ENCODE measurements at places on chromosomes 5 and 9.

DNA sequence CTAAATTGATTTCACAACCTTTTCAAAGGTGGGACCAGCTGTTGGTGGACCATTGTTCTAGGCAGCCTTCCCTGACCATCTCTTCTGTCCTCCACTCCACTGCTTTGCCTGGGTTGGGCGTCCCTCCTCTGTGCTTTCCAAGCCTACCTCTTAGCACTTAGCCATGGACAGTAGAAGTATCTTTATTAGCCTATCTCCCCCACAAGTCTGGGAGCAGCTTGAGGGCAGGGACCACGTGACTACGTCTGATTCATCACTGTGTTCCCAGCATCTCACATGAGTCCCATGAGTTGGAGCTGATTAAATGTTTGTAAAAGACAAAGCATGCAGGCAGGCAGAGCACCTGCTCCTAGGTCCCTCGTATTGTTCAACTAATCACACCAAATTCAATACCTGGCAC is 20.9 kb downstream of the MORN5 start:
- DNase-seq, result no peak

DNA sequence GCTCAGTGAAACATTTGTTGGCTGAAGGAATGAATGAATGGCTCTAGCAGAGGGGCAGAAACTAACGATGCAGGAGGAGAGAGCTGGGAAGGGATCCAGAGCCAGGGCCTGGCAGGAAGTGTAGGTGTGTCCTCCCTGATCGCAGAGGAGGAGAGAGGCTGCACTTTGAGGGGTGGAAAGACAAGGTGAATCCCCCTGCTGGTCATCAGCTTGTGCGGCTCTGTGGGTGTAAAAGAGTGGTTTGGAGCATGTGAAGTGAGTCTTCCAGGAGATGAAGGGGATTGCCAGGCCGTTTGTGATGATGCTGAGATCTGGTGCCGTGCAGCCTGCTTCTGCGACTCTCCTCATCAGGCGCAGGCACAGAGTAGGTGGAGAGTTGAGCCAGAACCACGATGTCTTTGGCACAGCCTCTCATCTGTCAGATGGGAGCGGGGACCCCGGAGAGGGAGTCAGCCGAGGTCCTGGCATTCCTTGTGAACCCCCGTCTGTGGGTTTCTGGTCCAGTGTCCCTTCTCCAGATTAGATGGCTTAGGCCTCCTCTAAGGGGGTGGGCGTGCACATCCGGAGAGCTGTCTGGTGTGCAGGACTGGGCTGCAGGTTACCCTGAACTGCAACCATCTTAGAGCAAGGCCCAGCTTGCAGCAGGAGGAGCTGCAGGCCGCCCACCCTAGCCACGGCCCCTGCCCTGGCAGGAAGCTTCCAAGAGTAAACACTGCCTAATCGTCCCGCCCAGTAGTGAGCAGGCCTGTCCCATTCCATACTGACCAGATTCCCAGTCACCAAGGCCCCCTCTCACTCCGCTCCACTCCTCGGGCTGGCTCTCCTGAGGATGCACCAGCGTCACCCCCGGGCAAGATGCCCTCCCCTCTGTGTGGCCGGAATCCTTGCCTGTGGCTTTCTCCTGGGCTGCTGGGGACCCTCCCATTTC is at the start of gene ADAMTS13:
TSS of gene ADAMTS13 (plus strand) at position 753 of the 928 bp plus-strand sequence. CDS start at position 830, 77 bp downstream.
- DNase-seq, result no peak

- DNase-seq, result peak; percentile 84
Measured at GRCh38 chr9:136484153-136485048, 1.6 kb upstream of the SEC16A start.

DNA sequence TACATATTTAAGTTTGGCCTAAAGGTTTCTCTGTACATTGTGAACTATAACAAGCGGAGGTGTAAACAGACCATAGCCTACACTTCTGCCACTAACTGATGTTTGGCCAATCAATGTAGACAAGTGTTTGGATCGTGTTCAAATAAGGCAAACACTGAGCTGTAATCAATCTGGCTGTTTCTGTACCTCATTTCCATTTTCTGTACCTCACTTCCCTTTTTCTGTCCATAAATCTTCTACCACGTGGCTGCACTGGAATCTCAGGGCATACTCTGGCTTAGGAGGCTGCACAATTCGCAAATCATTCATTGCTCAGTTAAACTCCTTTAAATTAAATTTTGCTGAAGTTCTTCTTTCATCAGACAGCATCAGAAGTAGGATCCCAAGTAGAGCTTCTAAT is 140.9 kb downstream of the SLC25A46 start:
- DNase-seq, result no peak

DNA sequence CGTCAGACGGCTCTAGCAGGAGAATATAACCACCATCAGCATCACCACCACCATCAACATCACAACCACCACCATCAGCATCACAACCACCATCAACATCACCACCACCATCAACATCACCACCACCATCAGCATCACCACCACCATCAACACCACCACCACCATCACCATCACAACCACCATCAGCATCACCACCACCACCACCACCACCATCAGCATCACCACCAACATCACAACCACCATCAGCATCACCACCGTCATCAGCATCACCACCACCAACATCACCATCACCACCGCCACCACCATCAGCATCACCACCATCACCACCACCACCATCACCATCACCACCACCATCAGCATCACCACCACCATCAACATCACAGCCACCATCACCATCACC is 210.7 kb downstream of the C9orf50 start:
- no peak for DNase-seq

- DNase-seq, result no peak
Measured at GRCh38 chr9:21174671-21175070, 8.2 kb upstream of the IFNA21 start.

GRCh38 chr5:53030893-53031292 is 41.7 kb downstream of the ITGA2 start:
- DNase-seq, result no peak

DNA sequence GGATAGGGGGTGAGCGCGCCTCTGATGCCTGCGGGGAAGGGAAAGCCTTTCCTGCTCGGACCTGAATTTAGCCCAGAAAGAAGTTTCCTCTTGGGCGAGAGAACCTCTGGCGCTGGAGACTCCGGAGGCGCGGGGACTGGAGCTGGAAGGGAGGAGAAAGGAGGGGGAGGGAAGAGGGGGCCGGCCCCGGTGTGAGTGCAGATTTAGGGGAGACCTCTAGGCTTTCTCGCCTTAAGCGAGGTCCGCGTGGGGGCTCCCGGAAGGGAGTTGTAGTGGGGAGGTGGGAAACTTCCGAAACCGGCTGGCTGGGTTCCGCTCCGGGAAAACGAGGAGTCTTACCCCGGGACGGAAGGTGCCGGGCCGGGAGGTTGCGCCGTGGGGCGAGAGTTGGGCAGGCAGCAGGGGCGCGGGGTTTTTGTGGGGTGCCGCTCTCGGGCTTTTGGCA is 1.3 kb downstream of the PCSK5 start:
- peak; percentile 79 for DNase-seq

GRCh38 chr5:73196201-73196600 is 23.2 kb downstream of the TMEM174 start:
- no peak for DNase-seq

DNA sequence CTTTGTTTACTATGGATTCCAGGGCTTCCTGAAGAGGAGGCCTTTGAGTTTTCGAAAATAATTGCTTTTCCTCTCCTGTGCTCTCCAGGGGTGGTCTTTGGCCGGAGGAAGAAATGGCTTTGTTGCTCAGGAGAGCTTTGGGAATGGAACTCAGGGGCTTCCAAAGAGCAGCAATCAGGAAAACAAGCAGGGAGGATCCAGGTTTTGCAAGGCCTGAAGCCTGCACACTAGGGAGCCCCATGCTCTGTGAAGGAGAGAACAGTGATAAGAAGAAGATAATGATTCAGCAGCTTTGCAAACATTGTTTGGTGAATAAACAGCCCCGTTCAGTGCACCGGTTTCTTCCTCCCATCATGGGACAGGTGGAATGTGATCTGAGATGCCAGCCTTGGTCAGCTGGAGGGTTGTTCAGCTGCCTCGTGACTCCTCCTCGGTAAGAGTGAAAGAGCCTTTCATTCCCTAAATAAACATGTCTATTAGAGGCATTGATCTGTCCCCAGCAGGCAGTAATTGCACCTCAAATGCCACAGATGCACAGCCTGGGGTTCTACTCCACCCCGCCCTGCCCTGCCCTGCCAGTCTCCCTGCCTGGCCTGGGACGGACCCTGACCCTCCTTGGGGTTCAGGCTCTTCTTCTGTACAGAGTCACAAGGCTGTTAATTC is 11.5 kb upstream of the ALDH1B1 start:
- peak; percentile 70 for DNase-seq

GRCh38 chr5:36908544-36909260 is 32.1 kb downstream of the NIPBL start:
- no peak for DNase-seq

- no peak for DNase-seq
Measured at GRCh38 chr5:8865266-8865665, 680.6 kb downstream of the SEMA5A start.

- no peak for DNase-seq
Measured at GRCh38 chr5:158270996-158271554, 412.1 kb upstream of the CLINT1 start.

GRCh38 chr5:154103233-154103632 is 64.5 kb downstream of the MFAP3 start:
- DNase-seq, result no peak

DNA sequence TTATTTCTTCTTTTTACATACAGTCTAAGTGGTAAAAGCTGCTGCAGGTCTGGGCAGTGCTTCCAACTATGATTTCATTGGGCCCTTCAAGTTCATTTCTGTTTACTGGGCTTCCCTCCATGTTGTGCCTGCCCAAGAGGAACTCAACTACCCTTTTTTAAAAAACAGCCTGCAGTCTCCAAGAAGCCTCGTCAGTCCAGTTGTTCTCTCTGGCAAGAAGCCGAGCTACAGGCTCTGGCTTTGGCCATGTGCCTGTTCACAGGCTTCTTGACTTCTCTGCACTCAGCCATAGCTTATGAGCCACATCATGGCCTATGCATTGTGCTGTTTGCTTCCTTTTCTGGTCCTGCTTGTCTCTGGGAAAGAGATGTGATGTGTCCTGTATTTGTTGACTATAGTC is 119.7 kb upstream of the PJA2 start:
- no peak for DNase-seq

- no peak for DNase-seq
Measured at GRCh38 chr5:137994556-137994955, 38.3 kb downstream of the FAM13B start.

DNA sequence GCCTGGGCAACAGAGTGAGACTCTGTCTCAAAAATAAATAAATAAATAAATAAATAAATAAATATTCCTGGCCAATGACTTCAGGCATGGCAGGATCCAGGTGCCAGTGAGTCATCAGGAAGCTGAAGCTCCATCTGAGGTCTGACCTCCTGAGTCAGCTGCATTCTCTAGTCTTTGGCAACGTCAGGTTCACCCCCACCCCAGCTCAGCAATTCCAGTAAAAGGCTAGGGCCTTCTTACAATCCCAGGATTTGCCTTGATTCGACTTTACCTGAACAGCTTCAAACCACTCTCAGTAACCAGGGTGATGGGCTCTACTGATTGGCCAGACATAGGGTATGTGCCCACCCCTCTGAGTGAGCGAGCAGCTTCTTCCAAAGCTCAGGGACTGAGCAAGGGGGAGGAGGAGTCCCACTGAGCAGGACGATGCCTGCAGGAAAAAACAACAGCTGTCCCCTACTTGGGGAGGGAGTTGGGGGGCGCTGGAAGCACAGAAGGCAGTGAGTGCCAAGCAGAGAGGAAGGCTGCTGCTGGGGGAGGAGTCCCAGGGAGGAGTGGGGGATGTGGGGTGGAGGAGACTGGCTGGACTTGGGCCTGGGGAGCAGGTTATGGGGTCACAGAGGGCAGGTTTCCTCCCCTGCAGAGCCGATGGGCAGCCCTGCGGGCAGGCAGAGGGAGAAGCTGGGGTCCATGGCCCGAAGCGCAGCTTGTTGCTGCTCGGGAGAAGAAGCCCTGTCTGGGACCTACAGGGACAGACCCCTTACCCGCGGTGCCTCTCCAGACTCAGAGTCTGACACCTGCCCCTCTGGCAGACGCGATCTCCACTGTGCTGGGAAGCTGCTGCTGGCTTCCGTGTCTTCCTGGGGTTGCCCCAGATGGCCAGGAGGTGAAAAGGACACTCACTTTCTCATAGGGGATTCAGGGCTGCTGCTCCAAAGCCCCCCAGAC is 25.9 kb upstream of the UNC5A start:
- peak; percentile 14 for DNase-seq

- peak; percentile 14 for DNase-seq
Measured at GRCh38 chr5:67813877-67814539, 401.5 kb upstream of the PIK3R1 start.

DNA sequence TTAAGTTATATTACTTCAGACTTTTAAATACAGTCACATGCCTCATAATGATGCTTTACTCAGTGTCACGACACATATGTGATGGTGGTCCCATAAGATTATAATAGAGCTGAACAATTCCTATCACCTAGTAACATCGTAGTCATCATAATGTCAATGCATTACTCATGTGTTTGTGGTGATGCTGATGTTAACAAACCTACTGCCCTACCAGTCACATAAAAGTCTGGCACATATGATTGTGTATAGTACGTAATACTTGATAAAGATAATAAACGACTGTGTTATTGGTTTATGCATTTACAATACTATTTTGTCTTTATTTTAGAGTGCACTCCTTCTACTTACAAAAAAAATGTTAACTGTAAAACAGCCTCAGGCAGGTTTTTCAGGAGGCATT is 103.7 kb downstream of the PAM start:
- no peak for DNase-seq

- DNase-seq, result no peak
Measured at GRCh38 chr5:68396722-68397121, 181.2 kb downstream of the PIK3R1 start.

DNA sequence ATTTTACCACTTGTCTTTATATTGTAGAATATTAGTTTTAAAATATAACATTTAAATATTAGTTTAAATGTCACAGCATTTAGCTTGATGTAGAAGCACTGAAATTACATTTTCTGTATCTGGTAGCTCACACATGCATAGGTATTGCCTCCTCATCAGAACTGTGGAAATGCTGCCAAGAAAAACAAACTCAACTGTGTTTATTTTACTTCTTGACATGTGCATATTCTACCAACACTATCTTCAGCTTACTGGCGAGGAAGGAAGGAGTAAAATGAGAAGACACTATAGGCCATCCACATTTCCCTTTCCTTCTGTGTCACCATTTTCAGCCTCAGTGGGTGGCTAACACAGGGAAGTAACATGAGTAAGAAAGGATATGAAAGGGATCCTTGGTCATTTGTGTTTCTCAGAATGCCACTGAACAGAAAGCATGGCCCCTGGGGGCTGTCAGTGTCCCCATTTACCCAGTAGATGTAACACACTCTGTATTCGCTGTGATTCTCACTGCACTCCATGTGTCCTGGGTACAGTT is 81.0 kb upstream of the HTR4 start:
- DNase-seq, result no peak

GRCh38 chr9:27352457-27353165 is 55.7 kb upstream of the EQTN start:
- no peak for DNase-seq

- no peak for DNase-seq
Measured at GRCh38 chr5:142626099-142626498, 59.8 kb downstream of the FGF1 start.

All from kidney (tissue), 22 donors.